Right hindlimb (tissue), 1 donor: ENCODE measurements at places on chromosomes 13 and 19.

DNA sequence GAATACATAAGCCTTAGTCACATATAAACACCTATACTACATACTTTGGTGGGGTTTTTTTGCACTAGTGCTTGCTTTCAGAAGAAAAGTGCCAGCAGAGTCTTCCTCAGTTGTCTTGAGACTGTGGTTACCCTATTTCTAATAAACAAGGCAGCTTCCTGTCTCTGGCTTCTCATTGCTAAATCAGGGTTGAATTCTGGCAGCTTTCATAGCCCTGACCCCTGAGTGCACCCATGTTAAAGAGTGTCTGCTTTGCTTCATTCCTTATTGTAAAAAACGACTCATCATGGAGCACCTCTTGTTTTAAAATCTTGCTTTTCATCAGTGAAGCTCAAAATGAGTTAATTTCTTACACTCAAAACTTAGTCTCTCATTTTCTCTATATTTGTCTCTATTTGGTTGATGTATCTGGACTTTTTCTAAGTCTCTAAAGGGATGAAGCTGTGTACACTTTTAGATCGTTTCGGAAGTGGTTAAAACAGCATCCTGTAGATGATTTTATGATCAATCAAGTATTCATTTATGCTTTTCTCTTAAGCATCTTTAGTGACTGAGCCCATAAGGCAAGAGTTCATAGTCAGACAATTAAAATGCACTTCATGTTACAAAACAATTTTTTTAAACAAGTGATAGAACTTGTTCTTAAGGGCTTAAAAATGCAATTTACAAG, 72.1 kb downstream of the KLF12 start:
- DNase-seq, result no peak

DNA sequence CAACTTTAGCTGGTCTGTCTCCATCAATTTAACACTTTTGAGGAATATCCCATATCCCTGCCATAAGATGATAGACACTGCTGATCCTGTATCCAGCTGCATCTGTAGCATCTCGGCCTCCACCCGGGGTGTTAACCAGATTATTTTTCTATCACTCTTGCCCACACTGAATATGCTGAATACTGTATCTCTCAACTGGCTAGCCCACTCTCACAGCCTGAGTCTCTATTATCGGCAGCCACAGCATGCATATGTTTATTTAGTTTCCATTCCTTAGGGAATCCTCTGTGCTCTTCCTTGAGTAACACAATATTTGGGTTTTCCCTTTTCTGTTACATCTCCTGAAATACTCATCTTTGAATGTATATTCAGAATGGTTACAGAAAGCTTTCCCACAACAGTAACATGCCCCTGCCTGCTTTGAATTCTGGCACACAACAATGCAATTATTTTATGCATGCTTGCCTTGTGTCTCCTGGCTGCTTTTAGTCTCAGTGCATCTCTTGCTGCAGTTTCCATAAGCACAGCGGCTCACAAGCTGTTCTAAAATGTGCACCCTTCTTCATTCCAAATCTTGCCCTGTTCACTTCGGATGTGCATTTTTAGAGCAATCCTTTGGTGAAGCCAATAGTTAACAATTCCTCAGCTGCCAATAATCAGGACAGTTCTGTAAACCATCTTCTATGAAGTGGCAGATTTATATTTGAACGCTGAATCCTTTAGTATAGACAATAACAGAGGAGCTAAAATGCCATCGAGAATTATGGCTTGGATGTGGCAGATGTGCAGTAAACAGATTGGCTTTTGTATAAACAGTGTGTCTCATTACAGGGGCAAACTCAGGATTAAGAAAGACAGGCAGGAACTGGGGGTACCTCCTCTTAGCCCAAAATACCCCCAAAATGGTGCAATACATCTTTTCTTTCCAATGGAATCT, 261.9 kb upstream of the SOX21 start:
- no peak for DNase-seq

DNA sequence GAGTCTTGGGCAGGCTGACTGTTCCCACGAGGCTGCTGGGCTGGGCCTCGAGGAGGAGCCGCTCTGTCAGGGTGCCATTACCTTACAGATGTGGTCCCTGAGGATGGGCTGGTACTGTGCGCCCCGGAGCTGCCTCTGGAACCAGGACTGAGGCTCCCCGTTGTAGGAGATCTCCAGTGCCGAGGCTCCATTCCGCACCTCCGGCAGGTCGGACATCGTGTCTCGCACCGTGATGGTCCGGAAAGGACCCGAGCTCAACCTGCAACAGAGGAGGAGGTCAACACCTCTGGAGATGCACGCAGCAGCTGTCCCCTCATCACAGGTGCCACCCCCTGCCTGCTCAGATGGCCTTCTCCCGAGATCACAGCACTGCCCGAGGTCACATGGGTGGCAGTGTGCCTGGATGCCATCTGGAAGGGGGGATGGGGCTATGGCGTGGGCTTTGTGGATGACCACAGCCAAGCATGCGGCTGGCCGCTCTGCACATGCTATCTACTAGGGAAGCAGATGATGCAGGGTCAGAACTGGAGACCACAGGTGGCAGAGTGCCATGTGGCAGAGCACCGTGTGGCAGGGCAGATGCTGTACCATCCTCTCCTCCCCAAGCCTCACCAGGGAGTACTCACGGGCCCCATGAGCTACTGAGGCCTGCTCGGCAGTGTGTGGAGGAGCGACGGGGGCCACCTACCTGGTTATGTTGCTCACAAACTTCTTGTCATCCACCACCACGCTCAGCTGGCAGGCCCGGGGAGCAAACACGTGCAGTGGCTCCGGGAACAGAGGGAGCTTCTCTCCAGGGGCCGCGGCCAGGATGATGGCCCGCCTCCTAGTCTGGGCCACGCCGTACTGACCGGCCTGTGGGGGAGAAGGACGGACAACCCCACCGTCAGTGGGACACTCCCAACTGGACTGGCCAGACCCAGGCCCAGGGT, 18.3 kb upstream of the EIF3G start:
- DNase-seq, result no peak

DNA sequence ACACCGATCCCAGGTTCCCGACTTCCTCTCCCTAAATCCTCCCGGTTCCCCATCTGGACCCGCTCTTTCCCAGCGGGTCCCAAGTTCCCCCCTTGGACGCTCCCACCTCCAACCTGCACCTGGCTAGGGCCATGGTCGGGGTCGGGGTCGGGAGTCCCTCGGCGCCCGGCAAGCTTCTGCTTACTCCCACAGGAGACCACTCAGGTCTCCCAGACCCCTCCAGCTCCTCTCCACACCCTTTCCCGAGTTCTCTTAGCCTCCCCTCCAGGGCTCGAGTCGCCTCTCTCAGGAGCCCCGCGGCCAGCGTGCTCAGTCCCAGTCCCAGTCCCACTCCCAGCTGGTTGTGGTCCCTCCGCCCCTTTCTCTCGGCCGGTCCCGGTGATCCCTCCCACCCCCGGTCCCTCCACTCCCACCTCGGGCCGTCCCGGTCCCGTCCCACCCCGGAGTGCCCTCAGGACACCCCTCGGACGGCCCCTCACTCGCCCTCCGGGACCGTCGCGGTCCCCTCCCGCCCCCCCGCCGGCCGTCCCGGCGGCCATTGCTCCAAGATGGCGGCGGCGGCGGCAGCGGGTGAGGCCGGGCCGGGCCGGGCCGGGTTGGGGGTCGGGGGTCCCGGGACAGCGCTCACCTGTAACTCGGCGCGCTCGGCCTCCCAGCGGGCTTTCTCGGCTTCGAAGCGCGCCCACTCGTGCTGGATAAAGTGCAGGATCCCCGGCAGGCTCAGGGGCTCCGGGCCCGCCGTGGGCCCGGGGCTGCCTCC, at the start of gene FKRP:
TSS of gene FKRP (plus strand) at position 537 of the 760 bp plus-strand sequence. CDS start 9,394 bp downstream, outside the sequence.
- no peak for DNase-seq

DNA sequence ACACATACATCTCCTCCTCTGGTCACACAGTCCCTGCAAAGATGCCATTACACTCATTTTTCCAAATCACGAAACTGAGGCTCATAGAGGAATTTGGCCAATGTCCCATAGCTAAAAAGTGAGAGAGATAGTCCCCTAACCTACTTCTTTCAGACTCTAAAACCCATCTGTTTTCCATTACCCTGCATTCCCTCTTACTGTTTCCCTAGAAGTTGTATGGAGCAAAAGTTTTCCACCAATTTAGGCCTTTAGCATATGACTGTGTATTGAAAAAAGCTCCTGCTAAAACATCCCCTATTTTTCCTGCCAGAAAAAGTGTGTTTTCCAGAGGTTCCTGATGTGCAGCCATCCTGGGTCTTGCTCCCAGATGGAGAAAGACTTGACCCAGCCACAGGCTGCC, 16.3 kb downstream of the SERP2 start:
- DNase-seq, result no peak

DNA sequence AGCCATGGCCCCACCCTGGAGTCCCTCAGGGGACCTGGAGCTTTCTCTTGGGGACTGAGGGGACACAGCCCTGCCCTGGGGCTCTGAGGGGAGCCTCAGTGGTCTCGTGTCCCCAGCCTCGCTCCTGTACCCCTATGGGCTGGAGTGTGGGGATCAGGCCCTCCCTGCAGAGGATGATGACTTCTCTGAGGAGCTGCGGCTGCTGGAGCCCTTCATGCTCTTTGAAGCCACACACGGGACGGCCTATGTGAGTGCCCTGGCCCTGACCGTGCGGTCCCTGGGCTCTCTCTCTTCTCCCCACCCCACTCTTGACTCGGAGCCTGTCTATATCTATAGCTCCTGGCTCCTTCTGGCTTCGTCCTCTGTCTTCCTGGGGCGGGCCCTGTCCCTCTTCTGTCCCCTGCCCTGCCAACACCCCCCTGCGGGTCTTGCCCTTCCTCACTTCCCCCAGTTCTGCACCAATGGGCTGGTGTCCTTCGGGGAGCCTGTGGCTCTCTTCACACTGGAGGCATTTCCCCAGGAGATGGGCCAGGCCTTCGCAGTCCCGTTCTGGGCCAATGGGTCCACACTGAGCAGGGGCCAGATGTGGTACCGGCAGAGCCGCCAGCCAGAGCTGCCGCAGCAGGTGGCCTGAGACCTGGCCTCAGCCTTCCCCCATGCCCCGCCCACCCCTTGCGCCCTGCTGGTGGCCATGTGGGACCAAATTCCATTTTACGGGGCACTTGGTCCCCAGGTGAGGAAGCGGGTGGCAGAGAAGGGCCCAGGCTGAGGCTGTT, 33.1 kb downstream of the HPN start:
- no peak for DNase-seq
